Activated CD4-positive, alpha-beta T cell treated with anti-CD3 and anti-CD28 coated beads, Interleukin-2, amount 10 ng/mL, durations not matched to agents 7 days and 5 days (primary cell): ENCODE measurements at places on chromosomes 6 and 20.
A peak's percentile ranks its signal among the peaks of the same experiment; 100 is the strongest.

- no peak for DNase-seq
These were observed 14.1 kb downstream of the TUBB2B start for GRCh38 chr6:3213334-3213695.

- DNase-seq = no peak
These were observed 82.9 kb upstream of the MARCKS start for GRCh38 chr6:113774127-113774825.

DNA sequence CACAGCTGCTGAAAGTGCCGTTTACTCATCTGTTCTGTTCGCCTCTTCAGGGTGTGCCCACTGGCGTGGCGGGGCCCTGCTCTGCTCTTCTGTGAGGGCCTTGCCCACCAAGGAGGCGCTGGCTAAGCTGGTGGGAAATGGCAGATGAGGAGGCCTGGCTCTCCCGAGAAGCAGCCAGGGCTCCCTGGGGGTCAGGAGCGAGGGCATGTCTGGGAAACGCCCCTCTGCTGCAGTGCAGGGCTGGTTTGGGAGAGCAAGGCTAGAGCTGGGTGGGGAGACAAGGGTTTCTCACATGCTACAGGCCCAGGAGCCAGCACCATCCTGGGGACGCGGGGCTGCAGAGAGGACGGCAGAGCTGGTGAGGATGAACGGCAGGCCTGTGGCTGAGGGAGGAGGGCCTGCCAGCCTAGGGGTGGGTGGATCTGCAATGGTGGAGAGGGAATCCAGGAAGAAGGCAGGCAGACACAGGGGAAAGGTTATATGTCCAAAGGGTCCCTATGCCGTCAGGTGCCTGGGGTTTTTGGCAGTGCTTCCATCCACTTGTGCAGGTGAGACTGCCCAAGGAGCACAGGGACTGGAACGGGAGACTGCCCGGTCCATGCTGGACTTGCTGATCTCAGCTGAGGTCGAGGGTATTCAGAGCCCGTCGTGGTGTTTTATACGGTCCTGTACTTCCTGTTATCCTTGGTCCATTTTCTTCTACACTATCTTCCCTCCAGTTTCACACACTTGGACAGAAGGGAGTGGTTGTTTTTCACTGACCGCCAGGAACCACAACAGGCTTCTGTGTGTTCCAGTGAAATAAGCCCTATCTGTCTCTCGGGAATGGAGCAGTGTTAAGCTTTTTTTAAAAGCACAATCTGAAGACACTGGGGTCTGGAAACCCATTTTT is 119.2 kb downstream of the SYCP2 start:
- DNase-seq = no peak

DNA sequence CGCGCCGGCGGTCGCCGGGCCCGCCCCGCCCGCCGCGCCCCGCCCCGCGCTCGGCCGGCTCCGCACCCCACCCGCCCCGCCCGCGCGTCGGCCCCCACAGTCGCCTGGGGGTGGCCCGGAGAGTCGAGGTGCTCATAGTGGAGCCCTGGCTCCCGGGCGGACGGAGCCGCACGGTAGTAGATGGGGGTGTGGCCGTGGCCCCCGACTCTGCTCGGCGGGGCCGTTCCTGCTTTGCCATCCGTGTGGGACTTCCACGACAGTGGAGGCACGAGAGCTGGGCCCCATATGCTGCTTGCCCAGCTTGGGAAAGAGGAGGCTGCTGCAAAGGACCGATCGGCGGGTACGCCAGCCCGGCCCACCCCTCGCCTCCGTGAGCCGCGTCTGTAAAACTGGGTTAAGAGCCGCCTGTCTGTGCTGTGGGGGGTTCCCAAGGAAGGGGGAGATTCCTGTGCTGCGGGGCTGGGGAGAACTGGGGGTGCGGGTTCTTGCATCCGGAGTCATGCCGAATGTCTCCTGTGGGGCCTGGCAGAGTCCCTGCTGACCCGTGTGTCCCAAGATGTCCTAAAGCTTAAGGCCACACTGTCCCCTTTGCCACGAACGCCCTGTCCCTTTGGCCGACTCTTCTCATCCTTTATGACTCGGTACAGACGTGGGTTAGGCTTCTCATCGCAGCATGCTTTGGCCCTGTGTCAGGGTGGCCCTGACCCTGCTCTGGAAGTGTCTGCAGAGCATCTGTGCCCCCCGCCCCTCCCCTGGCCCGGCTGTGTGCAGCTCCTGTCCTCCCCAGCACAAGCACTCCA is at the start of gene OPRL1:
OPRL1 (plus strand) TSS at position 70 of the 800 bp plus-strand sequence. CDS start 12,639 bp downstream, outside the sequence.
- no peak for DNase-seq

DNA sequence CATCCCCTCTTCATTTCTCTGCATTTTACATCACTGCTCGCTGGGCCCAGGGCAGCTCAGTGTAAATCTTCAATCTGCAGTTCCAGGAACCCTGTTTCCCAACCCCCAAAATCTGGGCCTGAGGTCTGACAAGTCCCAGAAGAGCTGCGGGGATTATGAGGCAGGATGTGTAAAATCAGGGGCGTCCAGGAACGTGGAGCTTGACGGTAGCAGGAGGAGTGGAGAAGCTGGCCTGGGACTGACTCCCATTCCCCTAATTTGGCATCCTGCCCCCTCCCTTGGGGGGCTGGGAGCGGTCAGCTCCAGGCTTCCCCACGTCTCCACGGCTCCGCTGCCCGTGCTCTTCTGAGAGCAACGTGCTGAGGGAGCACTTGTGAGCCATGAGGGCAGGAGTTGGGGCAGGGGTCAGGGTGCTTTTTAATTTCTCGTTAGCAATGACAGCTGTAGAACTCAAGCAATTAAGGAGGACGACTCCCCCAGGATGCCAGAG is 23.4 kb upstream of the VEGFA start:
- DNase-seq = no peak

DNA sequence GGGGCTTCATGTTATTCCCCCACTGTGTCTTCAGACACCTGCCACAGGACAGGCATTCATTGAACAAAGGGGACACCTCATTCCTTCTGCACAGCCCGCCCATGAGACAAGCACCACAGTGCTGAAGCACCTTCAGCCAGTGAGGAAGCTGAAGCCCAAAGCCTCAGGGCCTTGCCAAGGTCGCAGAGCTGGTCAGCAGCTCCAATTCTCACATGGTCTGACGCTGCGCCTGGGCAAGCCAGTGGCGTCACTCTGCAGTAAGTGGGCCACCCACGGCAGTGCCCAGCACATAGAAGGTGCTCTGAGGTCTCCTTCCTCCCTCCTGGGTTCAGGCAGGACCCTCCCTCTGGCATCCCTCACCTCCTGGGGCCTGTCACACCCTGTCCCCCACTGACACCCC is 43.2 kb downstream of the GRM4 start:
- no peak for DNase-seq

DNA sequence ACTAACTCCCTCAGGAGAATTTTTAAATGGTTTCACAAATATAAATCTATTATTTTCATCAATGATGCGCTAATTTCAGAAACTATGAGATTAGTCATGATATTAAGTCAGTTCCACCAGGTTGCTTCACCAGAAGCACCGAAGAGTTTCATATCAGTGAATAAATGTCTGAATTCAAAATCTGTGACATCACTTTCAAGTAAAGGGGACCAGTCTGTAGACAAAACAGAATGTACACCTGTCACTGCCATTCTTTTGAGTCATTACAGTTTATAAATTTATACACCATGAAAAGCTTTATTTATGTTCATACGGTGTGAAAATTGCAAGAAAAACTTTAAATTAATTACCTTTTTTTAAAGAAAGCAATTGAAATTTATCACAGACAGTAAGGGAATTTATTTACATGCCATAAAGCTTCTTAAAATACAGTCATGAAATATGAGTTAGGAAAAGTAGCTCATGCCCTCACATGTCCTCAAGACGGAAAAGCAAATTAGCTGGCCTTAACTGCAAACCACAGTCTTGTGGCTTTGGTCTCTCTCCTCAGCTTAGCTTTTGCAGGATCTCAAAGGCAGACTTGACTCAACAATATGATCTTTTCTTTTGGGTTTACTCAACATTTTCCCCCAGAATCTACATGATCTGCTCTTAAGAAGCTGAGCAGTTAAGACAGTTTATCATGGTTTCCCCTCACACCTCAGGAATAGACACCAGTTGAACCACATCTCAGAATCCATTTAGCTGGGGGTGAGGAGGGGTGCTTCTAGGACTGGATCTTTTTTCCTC is 177.7 kb upstream of the MCHR2 start:
- no peak for DNase-seq

- DNase-seq = no peak
These were observed 5.2 kb downstream of the NCOA3 start for GRCh38 chr20:47506850-47507249.

GRCh38 chr6:10418862-10419748 is 4.2 kb upstream of the TFAP2A start:
- no peak for DNase-seq

- DNase-seq = no peak
These were observed 53.2 kb upstream of the PLEKHG1 start for GRCh38 chr6:150546457-150546856.

GRCh38 chr6:3228771-3229565 is 1.5 kb upstream of the TUBB2B start:
- peak; percentile 40 for DNase-seq

DNA sequence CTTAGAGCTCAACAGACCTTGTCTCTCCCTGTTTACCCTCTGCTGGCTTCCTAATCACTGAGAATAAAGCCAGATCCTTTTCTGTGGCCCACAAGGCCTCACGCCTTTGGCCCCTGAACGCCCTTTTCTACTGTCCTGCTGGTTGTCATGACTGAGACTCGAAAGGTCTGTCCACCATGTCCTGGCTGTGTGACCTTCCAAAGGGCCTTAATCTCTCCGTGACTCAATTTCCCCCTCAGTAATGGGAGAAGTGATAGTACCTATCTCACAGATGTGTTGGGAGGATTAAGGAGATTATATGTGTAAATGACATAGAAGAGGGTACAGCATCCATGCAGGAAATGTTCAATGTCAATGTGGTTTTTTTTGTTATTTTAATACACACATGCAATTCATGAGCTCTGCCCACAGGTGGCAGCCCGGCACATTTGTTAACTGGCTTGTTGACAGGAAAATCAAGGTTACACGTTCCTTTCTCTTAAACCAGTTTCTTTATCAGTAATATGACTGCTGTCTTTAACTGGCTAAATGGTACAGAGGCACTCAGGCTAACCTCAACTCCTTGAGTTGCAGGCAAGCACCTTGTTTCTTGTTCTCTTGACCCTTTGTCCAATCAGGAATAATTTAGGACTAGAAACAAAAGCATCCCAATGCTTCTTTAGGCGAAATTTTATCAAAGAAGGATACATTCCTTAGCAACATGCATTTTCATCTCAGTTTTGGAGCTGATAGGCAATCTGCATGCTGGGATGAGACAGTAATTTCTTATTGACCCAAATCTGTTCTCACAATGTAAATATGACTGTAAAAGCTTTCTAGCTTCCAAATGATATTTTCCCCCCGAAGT is 16.6 kb downstream of the SLC22A1 start:
- DNase-seq = peak; percentile 79

- DNase-seq = no peak
These were observed 12.5 kb upstream of the FOXC1 start for GRCh38 chr6:1597121-1597744.

DNA sequence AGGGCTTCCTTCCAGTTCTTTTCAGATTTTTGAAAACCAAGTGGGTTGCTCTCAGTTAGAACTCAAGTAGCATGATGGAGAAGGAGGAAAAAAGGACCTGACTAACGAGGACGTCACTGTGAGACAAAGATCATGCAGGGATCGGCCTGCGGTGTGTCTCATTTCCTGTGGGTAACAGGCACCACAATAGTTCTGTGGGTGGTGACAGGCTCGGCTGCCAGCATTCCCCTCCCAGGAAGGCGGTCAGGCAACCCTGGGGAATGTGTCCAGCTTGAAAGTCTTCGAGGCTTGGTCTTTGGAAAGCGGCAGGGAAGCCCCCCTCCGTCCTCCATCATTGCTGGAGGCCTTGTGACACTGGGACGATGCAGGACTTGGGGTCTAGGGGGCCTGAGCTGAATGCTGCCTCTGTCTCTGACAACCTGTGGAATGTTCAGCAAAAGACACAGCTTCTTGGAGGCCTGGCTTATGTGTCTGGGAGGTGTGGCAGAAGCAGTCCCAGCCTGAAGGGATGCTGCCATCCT is 121.0 kb downstream of the BCAS1 start:
- DNase-seq = peak; percentile 86

DNA sequence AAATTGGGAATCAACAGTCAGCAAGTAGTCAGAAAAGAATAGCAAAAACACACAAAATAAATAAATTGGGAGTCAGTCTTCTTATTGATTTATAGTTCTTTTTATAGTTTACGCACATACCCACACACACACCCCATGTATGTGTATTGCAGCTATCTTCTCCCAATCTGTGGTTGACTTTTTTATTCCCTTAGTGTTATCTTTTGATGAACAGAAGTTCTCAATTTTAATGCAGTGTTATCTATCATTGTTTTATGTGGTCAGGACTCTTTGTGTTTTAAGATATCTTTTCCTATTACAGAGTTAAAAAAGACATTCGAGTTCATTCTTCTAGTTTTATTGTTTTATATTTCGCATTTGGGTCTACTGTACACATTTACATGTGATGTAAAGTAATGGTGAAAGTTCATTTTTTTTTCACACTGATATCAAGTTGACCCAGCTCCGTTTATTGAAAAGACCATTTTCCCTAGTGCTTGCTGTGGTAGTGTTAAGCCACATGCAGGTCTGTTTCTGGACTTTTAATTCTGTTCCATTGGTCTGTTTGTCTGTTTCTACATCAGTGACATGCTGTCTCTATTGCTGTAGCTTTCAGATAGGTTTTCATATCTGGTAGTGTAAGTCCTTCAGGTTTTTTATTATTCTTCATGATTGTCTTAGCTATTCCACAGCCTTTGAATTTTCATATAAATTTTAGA is 78.4 kb downstream of the ZFAND3 start:
- DNase-seq = no peak

- DNase-seq = no peak
These were observed 46.6 kb upstream of the CCN6 start for GRCh38 chr6:112007254-112007653.

GRCh38 chr6:161226009-161226964 is 47.6 kb downstream of the AGPAT4 start:
- DNase-seq = peak; percentile 44

DNA sequence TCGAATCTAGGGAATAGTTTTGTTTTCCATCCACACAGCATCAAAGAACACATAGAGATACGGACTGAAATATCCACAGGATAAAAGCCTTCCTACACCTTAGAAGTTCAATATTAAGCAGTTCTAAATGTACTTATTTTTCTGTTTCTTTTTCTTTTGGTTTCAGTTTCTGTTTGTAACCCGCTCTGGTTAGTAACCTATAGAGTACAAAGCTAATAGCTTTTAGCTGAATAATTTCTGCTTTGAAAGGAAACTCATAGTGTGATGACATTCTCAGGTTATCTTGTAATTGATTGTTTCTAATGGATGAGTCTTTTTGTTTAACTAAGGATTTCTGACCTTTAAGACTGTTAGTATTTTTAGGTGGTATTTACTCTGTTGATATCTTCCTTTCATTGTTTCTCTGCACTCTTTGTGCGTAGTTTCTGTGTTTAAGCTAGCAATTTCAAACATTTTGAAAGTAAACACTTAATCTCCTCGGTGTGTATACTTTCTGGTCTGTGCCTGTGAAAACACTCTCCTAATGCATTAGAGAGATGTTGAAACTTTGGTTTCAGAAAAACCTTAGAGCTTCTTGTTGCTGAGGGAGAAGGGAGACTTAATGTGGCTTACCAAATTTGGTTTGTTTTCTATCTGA is 385.5 kb downstream of the HDGFL1 start:
- DNase-seq = no peak

GRCh38 chr6:133699741-133700385 is 189.1 kb upstream of the TCF21 start:
- no peak for DNase-seq
